ENCODE measurements at places on chromosomes 6 and 20.
A peak's percentile ranks its signal among the peaks of the same experiment; 100 is the strongest.

- DNase-seq = no peak
Observed at GRCh38 chr6:32941214-32941768, 463 bp upstream of the HLA-DMB start.

- no peak for DNase-seq
Observed at GRCh38 chr20:17502105-17502504, 29.1 kb downstream of the BFSP1 start.

- no peak for DNase-seq
Observed at GRCh38 chr6:152063170-152063921, 255.9 kb downstream of the ESR1 start.

GRCh38 chr6:113672491-113673149 is 184.5 kb upstream of the MARCKS start:
- DNase-seq = peak; percentile 23

GRCh38 chr6:84652356-84653026 is 111.9 kb downstream of the TBX18 start:
- peak; percentile 77 for DNase-seq

DNA sequence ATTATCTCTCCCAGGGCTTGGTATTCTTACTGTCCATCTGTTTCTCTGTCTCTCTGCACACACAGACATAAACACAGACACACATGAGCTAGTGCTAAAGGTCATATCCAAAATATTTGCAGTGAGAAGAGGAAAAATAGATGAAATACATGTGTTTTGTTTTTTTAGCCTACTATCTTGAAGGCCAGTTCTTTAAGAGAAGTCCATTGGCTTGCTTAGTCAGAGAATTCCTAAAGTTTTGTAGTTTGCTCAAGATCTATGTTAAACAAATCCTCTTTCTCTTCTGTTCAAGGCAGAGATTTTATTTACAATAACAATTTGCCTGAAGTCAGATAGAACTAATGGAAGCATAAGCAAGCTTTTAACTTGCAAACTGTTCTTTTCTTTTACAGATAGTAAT is 120.0 kb upstream of the AKIRIN2 start:
- DNase-seq = no peak

DNA sequence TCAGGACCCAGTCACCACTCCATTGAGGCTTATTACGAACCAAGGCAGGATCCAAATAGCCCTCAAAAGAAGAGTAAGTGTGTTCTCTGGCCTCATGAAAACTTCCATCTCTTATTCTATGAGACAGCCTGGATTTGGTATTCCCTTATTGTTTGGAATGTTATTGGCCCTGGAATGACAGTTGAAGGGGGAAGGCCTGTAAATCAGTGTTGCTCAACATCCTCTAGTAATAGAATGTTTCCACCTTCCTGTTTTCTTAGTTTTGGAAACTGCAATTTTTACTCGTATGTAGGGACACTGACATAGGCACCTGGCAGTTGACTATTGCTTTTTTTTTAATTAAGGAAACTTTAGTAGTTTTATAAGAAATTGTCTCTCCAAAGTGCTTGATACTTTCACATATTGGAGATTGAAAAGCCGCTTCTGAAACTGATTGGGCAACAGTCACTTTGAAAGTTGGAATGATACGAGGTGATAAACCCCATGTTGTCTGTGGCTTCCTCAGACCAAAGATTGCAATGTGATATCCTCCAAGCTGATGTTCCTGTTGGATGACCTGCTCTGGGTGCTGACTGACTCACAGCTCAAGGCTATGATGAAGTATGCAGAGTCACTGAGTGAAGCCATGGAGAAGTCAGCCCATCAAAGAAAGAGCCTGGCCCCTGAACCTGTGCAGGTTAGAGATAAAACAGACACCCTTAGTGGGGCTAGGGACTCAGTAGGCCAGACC is 43.1 kb downstream of the BLTP3A start:
- no peak for DNase-seq

GRCh38 chr20:47762699-47763268 is 22.5 kb downstream of the SULF2 start:
- DNase-seq = peak; percentile 55

DNA sequence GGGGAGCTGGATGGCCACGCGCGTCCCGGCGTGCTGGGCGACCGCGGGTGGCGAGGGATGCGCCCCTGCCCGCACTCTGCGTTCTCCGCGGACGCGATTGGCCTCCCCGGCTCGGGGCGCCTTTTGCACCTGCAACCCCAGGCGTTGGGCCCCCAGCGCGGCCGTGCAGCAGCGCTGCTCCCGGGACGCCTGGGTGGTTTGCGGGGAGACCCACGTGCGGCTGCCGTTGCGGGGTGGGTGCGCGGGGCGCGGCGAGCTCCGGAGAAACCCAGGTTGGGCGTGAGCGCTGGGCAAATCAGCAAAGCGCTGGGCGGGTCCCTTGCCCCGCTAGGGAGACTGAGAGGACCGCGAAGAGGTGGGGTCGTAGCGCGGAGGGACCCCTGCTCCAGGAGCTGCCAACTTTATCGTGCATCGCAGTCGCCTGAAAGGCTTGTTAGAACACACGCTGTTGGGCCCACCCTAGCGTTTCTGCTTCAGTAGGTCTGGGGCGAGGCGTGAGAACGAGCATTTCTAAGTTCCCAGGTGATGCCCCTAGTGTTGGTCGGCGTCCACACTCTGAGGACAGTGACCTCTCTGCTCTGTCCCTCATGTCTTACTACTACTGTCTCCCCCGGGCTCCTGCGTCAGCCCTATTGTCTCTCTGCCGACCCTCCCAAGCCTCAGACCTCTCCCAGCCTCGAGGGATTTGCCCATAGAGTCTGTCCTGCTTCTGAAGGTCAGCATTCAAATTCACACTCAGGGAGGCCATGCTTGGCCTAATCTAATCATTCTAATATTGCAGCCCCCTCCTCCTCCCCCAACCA is 538 bp upstream of the ZFP64 start:
- DNase-seq = peak; percentile 43

- no peak for DNase-seq
Observed at GRCh38 chr6:160781298-160781697, 79.3 kb downstream of the PLG start.

DNA sequence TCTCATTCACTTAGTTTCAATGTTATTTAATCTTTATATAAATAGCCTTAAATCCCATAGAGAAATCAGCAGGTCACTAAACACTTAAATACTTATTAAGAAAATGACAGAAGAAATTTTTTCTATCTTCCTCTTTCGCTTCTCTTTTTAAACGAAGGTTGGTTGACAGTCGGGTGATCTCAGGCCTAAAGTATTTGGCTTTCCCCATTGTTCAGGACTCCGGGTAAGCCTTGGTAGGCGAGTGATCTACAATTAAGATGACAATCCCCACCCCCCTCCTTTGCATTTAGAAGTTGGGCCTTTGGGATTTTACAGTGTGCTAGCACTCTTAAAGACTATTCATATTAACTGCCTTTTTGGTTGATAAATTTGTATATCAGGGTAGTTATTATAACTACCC is 19.7 kb upstream of the UTRN start:
- no peak for DNase-seq

DNA sequence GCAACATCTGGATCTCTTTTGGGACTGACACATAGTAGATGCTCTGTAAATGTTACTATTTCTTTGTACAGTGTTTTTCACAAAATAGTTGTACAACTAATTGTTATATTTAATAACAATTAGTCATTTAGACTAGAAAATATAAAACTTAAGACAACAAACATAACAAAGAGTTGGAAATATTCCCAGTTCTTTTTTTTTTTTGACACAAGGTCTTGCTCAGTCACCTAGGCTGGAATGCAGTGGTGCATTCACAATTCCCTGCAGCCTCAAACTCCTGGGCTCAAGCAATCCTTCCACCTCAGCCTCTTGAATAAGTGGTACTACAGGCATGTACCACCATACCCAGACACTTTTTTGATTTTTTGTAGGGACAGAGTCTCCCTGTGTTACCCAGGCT is 105.8 kb downstream of the UTRN start:
- no peak for DNase-seq

DNA sequence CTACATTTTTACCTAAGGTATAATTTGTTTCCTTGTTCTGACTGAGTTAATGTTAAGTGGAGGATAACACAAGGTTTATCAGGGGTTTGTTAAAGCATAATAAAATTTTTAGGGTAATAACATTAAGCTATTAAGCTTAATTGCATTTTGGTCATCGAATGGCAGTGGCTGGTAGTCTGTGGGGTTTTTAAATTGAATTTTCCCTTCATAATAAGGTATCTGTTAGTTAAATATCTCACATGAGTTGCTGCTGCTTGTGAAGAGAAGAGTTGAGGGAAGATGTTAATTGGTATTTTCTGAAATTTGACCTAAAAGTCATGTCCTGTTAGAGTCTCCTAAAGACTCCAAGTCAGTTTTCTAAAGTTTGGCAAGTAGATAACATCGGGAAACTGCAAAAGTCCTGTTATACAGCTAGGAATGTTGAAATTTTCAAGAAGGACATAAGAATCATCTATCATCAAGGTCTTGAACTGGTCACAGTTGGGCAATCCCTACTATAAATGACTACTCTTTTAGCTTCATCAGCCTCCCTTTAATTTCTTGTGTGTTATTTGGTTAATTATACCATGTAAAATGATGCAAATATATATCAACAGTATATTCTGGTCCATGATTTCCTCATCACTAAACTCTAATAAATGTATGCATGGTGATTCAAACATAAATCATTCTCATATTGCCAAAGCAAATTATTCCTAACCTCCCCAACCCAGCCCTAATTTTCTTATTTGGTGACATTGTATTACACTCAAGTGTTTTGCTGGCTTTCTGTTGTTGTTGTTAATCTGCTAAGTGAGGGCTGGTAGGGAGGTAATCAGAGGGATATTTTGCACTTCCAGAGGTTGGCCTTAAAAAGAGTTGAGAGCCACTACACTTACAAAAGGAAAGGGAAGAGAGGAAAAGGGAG is 64.0 kb downstream of the MAP3K5 start:
- no peak for DNase-seq

DNA sequence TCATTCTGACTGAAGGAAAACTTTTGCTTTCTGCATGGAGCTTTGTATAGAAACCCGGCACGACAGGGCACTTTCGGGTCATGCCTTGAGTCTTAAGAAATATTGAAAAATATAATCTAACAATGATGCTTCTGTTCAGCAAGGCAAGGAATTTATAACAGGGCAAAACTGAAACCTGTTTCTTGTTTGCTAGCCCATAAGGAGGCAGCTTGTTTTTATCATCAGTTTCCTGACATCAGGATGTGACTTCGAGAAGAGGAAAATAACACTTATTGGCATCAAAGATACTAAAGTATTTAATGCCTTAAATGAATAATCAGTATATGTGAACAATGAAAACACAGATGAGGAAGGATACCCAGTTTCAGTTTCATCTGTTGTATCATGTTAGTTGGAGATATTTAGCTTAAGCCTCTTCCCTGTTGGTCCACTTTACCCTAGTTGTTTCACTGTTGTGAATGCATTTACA is 146.5 kb downstream of the CDKAL1 start:
- DNase-seq = no peak

DNA sequence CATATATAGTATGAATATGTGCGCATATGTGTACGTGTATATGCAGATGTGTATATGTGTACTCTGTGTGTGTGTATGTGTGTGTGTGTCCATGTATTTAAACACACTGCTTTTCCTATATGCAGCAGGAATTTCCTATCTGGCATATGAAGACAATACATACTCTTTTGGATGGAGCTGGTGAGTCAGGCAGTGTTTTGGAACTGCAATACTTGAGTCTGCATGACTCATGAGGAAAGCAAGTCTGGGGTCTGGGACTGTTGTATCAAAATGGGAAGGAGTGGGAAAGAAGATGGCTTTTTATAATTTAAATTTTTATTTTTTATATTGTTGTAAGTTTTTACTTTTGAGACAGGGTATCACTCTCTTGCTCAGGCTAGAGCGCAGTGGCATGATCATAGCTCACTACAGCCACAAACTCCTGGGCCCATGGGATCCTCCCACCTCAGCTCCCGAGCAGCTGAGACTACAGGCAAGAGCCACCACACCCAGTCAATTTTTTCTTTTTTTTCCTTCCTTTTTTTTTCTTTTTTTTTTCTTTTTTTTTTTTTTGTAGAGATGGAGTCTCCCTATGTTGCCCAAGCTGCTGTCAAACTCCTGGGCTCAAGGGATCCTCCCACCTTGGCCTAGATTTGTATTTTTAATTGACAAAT is 72.2 kb downstream of the ATXN1 start:
- peak; percentile 29 for DNase-seq

DNA sequence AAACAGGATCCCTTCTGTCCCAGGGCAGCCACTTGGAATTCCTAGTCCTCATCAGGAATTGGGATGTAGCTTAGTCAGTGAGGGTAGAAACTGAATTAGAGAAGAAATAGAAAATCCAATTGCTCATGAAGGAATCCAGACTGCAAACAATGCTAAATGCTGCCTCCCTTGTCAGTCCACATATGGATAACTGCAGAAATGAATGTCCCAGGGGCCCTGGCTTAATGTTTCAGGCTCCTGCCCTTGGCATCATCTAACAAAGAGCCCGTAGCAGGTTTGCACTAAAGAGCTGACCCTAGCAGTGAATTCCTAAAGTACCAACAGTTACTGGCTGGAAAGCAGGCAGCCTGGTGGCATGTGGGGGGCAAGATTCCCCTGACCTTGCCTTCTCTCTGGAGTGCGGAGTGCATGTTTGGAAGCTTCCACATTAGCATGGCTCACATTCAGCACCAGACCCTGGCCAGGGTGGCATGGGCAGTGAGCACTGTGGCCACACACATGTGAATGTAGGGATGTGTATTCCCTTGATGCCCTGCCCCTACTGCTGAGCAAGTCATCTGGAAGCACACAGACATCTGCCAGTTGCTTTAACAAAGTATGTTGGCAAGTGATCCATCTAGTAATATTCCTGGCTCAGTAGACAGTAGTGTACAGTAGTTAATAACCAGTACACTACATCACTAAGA is 394.5 kb downstream of the CDC5L start:
- DNase-seq = no peak

- no peak for DNase-seq
Observed at GRCh38 chr6:13273931-13274706, 54.2 kb downstream of the TBC1D7 start.

DNA sequence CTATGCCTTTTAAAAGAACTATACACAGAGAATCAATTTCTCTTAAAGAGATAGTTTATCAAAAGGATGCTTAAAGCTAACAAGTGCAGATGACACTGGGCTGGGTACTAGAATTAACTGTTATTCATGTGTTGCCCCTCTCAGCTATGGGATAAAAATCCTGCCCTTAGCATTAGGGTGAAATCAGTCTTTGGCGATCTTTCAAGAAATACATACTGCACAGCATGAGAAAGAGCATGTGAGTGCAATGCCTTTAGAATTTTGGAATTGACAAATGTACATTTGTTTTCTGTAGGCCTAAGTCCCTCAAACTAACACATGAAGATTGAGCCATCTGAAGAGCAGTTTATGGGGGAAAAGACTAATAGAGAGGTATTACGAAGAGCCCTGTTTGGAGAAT is 115.4 kb downstream of the ZFP64 start:
- DNase-seq = no peak

- no peak for DNase-seq
Observed at GRCh38 chr6:17574866-17575560, 25.1 kb upstream of the FAM8A1 start.

- no peak for DNase-seq
Observed at GRCh38 chr20:19890445-19891051, 126.6 kb upstream of the NAA20 start.

GRCh38 chr6:162234631-162235030 is 492.9 kb downstream of the PRKN start:
- DNase-seq = no peak

Measured in NCI-H446 (cell line).